ENCODE measurements at places on chromosomes 16 and 17.

GRCh38 chr17:29618272-29619065 lies 4.2 kb downstream of the CORO6 start:
- DNase-seq = no peak

DNA sequence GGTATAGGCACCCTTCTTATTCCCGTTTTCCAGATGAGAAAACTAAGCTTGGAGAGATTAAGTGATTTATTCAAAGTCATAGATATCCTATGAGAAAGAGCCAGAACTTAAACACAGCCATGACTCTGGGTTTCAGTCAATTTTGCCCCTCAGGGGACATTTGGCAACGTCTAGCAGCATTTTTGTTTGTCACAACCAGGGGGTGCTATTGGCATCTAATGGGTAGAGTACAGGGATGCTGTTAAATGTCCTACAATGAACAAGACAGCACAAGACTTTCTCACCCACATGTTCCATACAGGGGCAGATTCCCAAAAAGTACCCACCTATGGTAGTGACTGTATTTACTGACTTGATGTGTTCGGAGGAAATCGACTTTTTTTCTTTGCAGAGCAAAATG lies 4.8 kb upstream of the SHISA9 start:
- DNase-seq = peak; percentile 20

- no peak for DNase-seq
These were observed 31.8 kb downstream of the TMEM235 start for GRCh38 chr17:78263063-78263735.

DNA sequence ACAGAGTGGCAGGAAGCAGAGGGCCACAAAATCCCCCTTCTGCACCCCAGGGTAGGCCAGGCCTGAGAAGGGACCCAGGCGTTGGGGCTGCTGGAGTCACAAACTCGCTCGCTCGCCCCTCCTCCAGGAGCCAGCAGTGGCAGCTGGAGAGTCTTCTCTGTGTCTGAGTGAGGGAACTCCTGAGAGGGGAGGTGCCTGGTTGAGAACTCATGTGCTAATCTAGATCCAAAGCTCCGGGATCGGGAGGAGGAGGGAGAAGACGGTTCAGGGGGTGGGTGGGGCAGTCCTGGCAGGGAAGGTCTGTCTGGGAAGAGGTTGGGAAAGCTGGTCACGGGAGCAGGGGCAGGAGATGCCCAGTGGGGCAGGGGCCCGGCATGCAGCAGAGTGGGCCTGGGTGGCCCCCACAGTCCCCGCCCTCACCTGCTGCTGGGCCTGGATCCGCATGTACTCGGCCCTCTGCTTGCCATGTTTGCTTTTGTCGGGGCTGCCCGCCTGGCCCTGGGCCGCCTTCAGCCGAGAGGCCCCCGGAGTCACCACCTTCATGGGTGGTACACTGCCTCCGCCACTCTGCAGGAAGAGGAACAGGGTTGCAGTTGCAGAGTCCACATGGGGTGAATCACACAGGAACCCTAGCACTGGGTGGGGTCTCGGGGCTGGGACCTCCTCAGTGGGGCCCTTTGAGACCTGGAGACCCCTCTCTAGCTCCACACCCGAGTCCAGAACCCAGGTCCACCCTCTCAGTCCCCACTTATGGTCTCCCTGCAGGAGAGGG lies 62.2 kb downstream of the SRCIN1 start:
- DNase-seq = no peak

DNA sequence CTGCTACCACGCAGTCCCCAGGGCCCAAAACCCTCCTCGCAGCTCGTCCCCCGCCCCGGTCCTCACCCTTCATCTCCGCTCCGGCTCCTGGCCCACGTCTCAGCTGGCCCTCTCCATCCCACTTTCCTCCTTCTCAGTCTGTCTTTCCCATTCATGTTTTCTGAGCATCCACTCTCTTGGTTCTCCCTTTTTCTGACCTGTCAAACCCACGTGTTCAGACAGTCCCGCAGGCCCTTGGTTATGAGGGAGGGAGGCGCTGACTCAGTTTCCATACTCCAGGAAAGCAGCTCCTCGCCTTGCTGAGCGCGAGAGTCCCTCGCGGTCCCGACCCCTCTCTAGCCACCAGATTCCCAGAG lies 392 bp upstream of the HID1 start:
- DNase-seq = no peak

DNA sequence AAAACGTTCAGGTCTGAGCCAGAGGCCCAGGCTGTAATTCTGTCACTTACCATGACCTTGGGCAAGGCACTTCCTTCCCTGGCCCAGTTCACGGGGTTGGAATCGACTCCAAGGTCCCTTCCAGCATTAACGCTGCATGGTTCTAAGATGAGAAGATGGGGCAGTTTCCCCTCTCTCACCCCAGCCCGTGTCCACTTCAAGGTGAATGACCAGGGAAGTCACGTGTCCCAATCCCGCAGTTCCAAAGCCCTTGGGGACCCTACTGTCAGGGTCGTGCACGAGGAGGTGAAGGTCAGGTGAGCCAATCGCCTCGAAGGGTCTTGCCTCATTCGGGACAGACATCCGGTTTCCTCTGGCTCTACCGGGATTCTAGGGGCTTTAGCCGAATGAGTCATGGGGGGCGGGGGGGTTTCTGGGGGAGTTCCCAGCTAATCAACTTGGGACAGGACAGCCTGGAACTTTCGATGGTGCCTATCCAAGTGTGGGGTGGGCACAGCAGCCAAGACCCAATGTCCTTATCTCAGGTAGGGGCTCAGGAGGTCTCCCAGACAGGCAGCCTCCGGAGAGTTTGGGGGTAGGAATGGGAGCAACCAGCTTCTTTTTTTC lies 762 bp upstream of the CSF3 start:
- peak; percentile 22 for DNase-seq

- no peak for DNase-seq
These were observed 54.0 kb downstream of the DYNLRB2 start for GRCh38 chr16:80594756-80595155.
